ENCODE measurements at places on chromosomes 7 and 10.

DNA sequence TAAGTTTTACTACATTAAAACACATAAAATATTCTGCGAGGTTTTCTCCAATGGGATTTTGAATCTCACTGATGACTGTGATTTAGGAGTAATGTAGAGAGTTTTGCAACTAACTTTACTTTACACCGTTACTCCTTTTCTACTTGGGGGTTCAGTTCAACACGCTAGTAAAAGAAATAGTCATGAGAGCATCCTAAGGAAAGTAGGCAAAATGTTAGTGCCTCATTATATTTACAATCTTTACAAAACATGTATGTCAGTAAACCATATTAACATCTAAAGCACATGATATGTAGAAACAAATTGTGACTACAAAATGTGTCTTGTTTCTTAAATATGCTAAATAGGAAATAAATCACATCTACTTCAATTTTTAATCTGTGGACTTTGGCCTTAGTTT, 6.0 kb downstream of the MEOX2 start:
- no peak for DNase-seq

DNA sequence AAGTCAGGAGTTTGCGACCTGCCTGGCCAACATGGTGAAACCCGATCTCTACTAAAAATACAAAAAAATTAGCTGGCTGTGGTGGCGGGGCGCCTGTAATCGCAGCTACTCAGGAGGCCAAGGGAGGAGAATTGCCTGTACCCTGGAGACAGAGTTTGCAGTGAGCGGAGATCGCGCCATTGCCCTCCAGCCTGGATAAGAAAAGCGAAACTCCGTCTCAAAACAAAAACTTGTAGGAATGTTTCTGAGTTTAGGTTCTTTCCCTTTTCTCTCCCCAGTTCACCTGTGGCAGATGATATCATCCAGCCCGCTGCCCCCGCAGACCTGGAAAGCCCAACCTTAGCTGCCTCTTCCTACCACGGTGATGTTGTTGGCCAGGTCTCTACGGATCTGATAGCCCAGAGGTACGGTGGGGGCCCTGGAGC, 138.8 kb upstream of the BTBD16 start:
- no peak for DNase-seq

DNA sequence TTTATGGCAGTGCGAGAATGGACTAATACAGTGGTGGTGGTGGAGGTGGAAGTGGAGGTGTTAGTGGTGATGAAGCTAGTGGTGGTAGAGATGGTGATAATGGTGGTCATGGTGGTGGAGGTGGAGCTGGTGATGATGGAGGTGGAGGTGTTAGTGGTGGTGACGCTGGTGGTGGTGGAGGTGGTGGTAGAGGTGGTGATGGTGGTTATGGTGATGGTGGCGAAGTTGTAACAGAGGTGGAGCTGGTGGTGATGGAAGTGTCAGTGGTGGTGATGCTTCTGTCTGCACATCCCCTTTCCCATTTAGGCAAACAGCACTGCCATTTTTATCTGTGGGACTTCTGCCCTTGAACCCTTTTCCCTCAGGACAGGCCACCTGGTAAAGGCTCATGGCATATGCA, 7.4 kb upstream of the PTPRN2 start:
- no peak for DNase-seq

DNA sequence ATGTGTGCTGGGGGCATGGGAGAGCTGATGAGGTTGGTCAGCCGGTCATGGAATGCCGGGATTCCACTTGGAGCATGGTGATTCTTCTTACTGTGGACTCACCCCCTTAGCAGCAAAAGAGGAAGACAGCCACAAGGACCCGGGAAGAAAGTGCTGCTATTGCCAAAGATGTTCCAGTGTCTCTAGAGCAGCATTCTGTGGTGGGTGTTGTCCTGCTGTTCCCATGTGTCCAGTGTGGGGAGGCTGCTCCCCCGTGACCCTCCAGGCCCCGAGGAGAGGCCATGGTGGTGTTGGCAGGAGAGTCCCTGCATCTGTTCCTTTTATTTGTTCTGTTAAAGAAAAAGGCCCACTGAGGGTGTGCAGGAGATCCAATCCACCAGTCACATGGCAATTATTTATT, 499.4 kb downstream of the RPS24 start:
- no peak for DNase-seq

GRCh38 chr7:155987681-155988235, 175.5 kb upstream of the SHH start:
- no peak for DNase-seq

GRCh38 chr7:90999989-91000979, 263.9 kb upstream of the FZD1 start:
- no peak for DNase-seq

DNA sequence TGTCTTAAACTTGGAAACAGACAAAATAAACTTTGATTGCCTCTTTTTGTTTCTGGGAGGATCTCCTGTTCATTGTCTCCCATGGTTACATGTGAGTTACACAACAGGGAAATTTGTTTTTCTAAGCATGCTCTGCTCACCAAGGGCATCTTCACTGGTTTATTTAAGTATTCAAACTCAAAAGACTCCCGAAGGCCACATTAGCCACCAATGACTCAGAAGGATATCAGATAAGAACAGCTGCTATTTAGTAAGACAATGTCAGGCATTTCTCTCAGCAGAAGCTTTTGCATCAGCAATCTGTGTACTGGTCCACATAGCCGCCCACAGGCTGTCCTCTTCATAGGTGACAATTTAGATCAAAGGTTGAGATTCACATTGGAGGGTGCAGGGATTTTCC, 19.3 kb downstream of the OR6B1 start:
- DNase-seq, result no peak

DNA sequence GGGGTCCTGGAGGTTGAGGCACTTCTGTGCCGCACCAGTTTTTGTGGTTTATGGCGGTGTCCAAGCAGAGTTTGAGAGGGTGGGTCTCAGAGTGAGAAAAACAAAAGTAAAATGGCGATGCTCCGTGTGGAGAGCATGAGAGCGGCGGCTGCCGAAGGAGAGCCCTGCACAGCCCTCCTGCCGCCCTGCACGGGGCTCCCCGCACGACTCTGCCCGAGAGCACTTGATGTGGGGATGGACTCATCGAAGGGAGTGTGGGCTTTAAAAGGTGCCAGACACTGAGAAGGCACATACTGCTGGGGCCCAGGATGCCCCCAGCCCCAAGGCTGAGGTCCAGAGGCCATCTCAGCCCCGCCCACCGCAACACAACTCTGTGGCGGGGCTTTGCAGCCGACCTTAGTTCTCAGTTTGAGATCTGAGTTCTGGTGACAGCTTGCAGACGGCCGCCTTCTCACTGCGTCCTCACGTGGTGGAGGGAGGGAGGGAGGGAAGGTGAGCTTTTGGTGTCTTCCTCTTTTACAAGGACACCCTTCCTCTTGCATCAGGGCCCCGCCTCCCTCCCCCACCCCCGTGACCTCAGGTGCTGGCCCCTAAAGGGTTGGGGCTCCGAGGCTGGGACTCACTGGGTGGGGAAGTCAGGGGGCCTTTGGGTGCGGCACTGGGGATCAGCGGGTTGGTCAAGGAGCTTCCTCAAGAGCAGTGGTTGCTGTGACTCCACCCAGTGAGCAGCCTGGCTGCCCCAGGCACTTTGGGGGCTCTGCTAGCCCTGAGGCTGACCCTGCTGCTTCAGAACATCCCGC, 69.1 kb downstream of the NKX6-2 start:
- DNase-seq, result no peak

- DNase-seq, result peak; percentile 90
Measured at GRCh38 chr10:18659125-18659818, at the start of gene ARL5B. ARL5B (plus strand) TSS chr10:18659431; CDS start chr10:18659638, 207 bp downstream.

- DNase-seq, result no peak
Measured at GRCh38 chr7:41003611-41003940, 699.3 kb downstream of the INHBA start.

- DNase-seq, result no peak
Measured at GRCh38 chr7:503575-504111, 16.0 kb downstream of the PDGFA start.

GRCh38 chr7:17304926-17305325, 6.5 kb downstream of the AHR start:
- DNase-seq, result no peak

GRCh38 chr7:45084336-45084735, 4.4 kb downstream of the NACAD start:
- DNase-seq, result no peak

GRCh38 chr7:89002981-89003956, 207.7 kb upstream of the TEX47 start:
- DNase-seq, result no peak

DNA sequence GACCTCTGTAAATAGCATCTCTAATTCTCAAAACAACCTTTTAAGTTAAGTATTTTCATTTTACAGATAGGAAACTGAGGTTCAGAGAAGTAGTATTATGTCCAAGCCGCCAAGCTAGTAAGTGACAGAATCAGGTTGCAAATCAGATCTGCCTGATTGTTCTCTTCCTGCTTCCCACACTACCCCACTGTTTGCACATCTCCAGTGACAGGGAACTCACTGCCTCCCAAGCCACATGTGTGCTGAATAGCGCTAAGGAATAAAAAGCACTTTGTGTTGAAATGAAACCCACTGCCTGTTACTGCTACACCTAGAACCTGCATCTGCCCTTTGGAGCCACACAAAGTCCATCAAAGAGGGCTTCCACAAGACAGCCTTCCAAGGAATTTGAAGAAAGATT, 45.1 kb upstream of the WDR11 start:
- DNase-seq, result no peak

DNA sequence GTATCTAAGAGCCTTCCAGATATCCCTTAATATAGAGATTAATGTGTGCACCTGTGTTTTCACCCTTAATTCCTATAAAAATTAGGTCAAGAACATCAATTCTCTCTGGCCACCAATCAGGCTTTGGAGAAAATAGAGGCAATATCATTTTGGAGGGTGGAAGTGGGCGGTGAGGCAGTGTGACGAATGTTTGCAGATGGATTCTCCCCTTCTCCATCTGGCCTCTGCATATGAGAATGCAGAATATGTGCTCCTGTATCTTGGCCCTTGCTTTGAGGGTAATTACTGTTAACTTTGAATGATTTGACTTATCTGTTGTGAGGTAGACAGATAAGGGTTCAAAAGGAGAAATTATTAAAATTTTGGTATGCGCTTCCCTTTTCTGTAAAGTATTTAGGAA, 304.0 kb upstream of the NPSR1 start:
- no peak for DNase-seq

DNA sequence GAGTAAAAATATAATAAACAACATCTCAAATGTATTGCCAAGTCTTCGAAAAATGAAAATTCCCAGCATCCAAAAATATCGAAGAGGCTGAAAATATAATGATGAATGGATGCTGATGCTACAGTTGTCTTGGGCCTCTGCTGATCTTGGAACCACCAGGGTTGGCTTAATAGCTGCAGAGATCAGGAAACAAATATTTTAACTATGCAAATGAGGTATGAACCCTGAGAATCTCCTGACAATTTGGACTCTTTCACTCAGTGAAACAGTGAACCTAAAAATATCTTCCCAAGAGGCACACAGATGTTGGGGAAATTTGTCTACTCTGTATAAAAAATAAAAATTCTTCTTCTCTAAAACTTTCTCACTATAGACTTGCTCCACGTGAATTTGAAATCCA, 97.7 kb upstream of the EGFR start:
- DNase-seq, result no peak

DNA sequence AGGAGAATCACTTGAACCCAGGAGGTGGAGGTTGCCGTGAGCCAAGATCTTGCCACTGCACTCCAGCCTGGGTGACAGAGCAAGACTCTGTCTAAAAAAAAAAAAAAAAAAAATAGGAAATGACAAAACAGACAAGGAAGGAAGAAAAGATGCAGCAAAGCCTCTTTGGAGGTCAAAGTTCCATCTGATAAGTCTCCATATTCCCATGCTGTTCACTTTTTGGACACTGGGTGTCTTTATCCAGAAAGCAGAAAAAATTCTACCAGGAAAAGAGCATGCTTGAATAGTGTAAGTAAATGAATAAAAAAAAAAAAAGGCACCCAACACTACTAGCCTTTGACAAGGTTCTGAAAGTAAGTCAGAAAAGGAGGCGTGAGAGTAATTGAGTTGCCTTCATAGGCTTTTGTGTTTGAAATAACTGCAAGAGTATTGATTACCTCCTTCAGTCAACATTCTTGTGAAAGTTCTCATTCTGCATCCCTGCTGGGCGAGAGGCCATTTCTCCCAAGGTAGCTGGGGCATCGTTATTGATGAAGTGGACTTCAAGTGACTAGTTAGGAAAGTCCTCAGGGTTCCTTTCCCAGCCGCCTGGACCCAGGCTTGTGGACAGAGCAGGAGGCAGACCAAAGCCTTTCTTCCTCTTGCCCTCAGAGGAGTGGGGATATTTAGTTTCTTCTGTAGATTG, 133.3 kb upstream of the KIF5B start:
- DNase-seq, result no peak

DNA sequence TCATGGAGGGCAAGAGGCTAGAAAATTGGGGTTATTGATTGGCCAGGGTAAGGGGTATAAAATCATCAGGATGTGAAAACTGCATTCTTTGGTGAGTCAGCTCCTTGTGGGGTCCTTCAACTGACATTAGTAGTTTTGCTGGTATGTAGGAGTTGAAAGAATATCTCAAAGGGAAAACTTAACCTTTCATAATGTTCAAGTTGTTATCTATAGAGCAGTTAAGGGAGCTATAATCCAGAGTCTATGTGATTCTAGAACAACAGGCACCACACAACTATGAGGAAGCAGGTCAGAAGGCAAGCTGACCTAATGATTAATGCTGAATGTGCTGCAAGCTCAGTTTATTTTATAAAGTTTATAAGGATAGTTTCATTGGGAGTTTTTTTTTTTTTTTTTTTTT, 13.7 kb downstream of the PRPS1L1 start:
- no peak for DNase-seq

GRCh38 chr10:73517166-73517888, 21.5 kb upstream of the PPP3CB start:
- DNase-seq, result no peak

All from esophagus squamous epithelium (tissue), 5 donors.